Urothelium cell line (cell line): ENCODE measurements at places on chromosomes 3 and 15.

GRCh38 chr3:56629451-56629850 is 53.6 kb downstream of the TASOR start:
- DNase-seq, result no peak

GRCh38 chr3:36903119-36903882 is 41.6 kb downstream of the TRANK1 start:
- DNase-seq, result no peak

DNA sequence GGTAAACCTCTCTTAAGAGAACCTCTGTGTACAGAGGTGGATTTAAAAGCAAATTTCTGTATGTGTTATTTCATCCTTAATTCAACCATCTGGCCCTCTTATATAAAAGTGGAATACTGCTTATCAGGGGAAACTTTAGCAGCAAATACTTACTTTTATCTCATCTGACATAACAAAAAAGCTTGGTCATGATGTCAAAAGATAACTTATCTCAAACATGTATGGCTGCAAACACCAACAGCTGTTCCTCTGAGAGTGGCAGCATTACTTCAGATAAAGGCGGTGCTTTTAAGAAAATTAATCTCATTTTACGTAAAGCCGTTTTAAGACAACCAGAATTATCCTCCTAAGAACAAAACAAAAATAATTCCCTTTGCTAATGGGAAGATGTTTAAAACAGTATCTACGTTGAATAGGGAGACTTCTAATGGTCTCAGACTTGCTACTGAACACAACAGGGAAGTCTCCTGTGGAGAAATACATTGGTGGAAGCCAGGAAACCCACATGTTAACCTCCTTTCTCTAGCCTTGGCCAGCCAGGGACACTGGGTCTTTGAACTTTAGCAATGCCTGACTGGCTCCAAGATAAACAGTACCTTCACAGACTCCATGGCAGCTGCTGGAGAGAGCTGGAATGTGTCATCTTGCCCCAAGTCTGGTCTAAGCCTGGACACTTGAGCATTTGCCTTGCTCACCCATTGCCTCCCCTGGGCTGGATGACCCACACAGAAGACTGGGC is 18.1 kb downstream of the ARRDC4 start:
- DNase-seq, result no peak

DNA sequence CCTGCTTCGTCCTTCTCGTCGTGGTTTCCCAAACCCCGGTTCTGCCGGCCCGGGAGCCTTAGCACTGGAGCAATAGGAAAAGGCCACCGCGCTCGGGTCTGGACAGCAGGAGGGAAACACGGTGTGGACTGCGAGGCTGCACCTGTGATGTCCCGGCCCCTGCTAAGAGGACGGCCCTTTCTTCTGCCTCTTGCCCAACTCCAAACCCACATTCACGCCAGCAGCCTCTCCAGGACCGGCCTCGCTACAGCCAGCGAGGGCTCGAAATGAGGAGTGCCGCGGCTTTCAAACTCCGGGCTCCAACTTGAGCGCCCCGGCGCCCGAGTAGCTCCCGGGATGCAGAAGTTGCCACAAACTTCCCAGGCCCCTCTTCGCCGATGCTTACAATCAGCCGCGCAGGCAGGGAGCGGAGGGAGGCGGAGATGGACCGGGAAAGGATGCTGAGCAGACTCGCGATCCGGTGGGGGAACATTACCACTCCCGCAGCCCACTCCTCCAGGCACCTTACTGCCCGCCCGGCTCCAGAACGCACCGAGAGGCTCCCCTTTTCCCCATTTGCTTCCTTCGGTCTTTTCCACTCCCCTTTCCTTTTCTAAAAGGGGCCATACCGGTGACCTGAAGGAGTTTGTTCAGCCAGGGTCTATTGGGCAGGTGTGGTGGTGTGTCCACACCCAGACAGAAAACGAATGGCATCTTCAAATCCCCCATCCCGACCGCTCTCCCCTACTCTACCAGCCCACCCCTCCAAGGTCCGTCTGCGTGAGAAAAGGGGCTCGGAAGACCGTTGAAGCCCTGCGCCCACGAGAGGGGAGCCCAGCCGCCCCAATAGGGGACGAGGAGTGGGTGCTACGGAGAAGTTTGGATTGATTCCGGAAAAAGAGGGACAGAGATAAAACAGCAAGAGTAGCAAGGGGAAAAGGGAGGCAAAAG is 18.8 kb upstream of the SATB1 start:
- peak; percentile 35 for DNase-seq

DNA sequence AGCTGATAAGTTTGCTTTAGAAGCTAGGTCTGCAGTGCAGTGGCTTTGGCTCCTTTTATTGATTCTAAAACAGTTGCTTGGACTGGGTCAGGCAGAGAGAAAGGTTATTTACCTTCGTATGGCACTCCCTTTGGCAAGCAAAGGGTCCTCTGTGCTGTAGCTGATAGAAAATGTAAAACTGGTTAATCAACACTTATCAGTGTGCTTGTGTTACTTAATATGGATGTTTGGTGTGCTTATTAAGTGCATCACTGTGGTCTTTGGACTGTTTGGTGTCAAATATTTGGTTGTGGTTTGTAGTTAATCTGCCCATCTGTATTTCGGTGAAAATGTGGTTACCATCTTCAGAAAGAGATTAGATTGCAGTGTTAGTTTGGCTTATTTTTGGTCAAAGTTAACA is 16.0 kb downstream of the UBE2E2 start:
- no peak for DNase-seq

DNA sequence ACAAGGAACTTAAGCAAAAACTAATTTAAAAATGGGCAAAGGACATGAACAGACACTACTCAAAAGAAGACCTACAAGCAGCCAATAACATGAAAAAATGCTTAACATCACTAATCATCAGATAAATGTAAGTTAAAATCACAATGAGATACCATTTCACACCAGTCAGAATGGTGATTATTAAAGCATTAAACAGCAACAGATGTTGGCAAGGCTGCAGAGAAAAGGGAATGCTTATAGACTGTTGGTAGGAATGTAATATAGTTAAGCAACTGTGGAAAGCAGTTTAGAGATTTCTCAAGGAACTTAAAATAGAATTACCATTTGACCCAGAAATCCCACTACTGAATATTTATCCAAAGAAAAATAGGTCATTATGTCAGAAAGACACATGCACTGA is 482.2 kb downstream of the SQOR start:
- DNase-seq, result no peak

GRCh38 chr15:58931987-58932588 is 1.4 kb downstream of the SLTM start:
- peak; percentile 19 for DNase-seq

DNA sequence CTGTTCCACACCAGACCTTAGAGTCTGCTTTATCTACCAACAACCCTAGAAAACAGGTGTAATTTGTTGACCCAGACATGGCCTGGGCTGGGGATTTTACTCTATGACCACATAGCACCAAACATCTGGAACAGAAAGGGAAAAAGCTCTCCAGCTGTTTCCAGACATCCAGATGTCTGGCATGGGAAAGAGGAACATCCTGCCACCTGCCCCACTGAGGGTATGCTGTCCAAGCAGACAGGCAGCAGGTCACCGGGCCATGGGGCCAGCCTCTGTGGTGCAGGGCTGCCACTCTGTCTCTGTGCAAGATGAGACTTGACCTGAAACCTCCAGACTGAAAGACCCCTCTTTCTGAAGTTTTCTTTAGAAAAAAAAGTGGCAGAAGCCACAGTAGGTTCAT is 359.3 kb upstream of the ICE2 start:
- DNase-seq, result no peak

DNA sequence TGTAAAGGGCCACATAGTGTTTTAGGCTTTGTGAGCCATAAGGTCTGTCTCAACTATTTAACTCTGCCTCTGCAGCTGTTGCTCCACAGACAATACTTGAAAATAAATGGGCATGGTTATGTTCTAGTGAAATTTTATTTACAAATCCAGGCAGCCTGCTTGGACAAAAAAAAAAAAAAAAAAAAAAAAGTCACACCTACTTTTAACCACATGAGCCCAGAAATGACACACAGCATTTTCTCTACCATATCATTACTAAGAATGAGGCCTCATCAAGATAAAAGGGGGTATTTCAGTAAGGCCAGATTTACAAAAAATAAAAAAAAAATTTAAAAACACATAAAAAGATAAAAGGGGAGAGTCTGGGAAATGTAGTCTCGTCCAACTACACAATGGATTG is 1.7 kb upstream of the NGLY1 start:
- DNase-seq, result no peak

DNA sequence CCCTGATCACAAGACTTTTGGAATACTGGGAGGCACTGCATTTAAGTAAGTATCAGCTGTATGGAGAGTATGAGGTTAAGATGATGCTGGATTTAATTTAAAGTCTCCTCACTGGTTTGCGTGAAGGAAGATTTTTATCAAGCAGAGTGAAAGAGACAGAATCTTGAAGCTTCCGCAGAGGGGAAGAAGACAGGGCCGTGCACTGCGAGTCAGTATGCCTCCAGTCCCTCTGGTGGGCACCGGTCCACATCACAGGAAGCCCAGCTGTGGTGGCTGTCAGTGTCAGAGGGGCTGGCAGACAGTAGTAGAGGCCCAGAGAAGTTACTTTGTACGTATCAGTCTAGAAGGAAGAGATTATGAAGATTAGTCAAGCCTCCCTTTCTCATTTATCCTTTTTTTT is 379.0 kb upstream of the TPRG1 start:
- DNase-seq, result no peak

DNA sequence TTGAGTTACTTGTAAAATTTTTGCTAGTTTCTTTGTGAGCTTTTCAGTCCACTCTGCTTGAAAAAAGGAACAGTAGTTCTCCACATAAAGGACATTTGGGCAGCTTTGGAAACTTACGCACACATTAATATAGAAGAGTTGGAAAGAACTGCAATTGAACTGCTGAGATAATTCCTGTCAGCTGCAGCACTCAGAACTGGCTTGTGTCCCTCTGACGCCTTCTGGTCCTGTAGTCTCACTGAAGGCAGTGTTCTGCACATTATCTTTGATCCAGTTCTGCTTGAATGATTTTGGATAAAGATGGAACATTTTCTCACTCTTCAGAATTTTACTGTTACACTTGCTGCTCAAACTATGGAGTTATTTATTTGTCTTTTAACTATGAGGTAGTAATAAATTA is 901.9 kb downstream of the OTOL1 start:
- no peak for DNase-seq

DNA sequence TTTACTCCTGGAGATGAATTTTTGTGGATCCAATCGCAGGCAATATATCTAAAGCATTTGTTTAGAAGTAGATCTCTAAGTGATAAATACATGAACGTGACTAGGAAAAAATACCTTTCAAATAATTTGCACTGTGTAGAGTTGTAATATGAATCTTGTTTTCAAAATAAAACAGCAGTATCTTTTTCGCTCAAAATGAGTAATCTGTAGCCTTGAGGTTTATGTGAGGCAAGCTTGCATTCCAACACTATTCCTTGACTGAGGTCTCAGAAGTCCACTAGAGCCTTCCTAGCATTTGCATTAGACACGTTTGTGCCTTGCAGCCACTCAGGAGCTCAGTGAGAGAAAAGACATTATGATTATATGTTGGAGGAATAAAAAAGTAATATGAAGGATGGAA is 138.3 kb upstream of the ROBO1 start:
- no peak for DNase-seq

- no peak for DNase-seq
Measured at GRCh38 chr3:87468938-87469337, 192.6 kb upstream of the POU1F1 start.

DNA sequence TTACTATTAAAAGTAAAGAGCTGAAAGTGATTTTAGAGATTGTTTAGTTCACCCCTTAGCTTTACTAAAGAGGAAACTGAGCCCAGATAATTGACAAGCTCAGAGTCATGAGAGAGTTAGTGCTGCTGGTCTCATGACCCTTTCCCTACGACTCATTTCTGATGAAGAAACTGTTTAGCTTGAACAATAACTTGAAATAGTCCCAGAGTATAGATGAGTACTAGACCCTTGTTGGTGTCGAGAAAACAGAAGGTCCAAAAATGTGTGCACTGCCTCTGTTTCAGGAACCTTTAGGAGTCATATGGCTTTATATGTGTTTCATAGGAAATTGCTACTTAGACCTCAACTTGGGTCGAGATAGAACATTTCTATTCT is 58.2 kb downstream of the IL16 start:
- no peak for DNase-seq

DNA sequence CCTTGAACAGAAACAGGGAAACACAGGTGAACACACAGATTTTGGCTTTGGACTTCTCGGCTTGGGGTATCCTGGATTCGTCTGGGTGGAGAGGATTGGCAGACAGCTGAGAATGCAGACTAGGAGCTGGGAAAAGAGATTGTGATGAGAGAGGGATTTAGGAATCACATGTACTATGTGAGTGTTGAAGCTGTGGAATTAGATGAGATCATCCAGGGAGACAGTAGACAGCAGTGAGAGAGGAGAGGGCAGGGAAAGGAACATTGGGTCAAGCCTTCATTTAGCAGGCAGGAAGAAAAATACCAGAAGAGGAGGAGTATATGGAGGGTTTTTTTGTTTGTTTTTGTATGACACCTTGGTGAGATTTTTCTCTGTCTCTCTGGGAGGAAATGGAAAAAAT is 262.1 kb upstream of the TBL1XR1 start:
- DNase-seq, result peak; percentile 50

DNA sequence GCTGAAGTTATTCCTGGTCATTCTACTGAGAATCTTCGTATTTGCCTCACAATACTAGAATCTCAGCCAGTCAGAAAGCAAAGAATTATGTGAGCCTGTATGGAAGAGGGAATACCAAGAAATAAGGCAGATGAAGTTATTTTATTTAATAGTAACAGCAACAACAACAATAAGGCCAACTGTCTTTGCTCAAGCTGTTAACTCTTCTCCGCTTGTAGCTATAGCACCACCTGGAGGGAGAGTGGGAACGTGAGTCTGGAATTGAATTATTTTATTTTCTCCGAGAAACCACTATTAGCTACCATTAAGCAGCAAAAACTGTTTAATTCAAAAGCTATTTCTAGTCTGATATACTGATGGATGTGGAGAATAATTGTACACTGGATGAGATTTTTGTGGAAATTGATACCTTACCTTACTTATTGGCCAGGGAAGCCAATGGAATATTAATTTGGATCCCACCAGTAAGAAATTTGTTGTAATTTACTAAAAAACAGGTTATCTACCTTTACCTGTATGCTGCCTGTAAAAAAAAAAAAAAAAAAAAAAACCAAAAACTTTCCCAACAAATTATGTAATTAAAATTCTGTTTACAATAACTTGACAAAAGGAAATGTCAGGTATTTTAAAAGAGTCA is 50.1 kb downstream of the CALML4 start:
- DNase-seq, result peak; percentile 40

GRCh38 chr3:9552252-9552999 is 1.2 kb downstream of the LHFPL4 start:
- peak; percentile 83 for DNase-seq
